ENCODE measurements at places on chromosomes 1 and 21.
A peak's percentile ranks its signal among the peaks of the same experiment; 100 is the strongest.

DNA sequence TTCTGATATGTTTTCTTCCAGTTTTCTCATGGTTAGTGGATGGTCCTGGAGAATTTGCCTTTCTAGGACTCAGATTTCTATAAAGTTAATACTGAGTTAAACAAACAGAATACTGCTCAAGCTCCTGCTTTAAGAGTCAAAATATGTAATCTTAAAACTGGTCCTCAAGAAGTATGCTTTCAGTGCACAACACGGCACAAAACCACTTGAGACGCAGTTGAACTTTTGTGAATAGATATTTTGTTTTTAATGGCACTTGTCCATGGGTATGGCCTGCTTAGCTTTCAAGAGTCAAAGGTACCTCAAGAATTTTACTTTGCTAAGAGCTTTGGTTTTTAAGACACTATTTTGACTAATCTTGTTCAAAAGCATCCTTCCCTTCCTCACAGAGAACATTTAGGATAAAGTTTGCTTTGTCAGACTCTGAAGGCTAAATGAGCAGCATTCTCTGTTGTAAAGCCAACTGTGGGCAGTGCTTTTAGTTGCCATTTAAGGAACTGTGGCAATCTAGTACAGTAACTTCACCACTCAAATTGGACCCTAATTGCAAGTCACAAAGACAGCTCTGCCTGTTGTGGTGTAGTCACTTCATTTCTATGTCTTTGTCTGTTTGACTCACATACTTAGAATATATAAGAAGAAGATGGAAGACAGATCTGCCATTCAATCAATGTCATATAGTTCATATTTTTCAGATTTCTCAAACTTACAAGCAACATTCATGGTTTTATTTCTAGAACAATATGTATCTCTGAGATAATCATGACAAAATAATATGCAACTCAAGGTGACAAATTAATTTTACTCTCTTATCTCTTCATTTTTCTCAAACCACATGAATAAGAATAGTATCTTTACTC is 28.8 kb downstream of the SAMD13 start:
- DNase-seq, result no peak

DNA sequence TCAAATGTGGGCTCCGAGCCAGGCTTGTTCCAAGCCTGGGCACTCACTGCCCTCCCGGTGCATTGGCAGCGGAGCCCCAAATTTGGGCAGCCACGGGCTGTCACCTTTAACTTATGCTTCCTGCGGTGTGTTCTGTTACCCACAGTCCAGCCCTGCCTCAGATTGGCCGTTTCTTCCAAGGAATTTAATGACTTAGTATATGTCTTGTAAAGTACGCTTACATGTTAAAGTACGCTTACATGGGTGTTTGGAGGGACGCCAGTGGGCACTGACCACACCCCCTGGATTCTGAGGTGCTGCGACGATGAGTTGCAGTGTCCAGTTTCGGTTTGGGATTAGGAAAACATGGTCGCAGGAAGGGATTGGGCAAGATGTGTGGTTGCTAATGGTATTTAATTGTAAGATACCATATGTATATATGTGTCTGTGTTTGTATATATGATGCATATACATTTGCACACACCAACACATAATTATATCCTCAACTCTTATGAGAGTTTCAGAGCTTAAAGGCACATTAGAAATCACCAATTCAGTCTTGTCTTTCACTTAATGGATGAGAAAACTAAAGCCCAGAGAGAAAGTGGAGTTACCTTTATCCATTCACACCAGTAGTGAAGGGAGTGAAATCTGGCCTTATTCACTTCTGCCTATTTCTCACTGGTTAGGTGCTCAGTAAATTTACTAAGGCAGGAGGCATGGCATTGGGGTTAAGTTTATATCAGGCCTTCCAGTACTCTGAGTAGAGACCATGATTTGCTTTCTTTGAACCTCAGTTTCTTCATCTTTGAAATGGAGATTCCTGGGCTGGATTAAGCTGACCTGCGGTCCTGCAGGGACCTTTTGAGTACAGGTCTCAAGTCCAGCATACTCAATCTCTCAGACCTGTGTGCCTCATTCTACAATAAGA is 1.0 kb downstream of the SMYD2 start:
- peak; percentile 65 for DNase-seq

GRCh38 chr1:178411756-178412399 is 84.9 kb downstream of the CLEC20A start:
- no peak for DNase-seq

GRCh38 chr1:233815865-233816264 is 88.6 kb upstream of the SLC35F3 start:
- DNase-seq, result no peak

DNA sequence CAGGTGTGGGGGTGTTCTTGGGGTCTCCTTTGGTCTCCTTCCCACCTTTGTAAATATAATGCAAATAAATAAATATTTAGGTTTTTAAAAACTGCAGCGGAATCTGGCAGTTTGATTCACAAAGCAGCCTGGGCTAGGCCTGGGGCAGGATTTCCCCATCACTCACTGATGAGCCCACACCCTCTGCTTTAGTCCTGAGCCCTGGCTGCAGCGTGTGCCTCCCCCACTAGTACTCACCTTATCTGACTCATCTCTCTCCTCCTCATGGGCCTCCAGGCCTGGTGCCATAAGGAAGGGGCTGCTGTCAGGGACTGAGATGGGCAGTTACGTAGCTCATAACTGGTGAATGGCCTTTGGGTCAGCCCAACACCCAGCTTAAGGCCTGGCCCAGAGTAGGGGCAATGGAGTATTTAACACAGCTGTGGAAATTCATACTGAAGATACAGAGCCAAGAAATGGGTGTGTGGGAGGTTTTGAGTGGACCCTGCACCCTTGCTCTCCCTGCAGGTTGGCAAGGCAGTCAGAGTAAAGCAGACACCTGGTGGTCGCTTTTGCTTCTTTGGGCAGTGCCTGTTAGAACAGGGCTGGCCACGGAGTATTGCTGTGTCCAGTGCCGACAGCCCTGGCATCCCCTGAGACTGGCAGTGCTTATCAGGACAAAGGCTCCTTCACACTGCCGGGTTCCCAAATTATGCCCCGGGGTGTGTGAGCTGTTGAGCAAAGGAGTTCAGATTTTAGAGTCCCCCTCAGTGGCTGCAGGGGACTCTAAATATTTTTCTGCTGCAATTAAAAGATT is 39.7 kb downstream of the AZIN2 start:
- no peak for DNase-seq

- no peak for DNase-seq
Observed at GRCh38 chr1:211947396-211948295, 87.7 kb downstream of the INTS7 start.

DNA sequence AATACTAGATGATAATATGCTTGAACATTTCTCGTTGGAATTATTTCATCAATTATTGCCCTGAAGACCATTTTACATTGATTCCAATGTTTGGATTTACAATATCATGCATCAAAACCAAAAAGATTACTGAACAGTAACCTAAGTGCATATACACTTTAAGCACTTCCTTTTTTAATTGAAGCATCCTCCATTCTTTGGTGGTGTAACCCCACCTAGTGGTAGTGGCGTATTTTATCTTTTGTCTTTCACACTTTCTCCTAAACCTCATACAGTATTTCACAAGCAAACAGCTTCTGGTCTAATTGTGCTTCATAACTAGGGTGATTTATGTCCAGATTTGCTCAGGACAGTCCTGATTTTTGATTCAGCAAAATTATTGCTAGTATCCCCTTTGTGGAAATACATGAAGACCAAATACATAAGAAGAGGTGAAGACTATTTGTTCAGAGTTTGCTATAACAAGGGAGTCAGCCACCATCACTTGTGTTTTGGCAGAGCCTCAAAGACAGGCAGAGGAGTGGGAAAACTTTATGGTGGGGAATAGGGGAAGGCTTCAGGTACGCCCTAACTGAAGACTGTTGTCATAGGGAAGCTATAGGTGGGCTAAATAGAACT is 3.4 kb upstream of the NVL start:
- DNase-seq, result peak; percentile 88

DNA sequence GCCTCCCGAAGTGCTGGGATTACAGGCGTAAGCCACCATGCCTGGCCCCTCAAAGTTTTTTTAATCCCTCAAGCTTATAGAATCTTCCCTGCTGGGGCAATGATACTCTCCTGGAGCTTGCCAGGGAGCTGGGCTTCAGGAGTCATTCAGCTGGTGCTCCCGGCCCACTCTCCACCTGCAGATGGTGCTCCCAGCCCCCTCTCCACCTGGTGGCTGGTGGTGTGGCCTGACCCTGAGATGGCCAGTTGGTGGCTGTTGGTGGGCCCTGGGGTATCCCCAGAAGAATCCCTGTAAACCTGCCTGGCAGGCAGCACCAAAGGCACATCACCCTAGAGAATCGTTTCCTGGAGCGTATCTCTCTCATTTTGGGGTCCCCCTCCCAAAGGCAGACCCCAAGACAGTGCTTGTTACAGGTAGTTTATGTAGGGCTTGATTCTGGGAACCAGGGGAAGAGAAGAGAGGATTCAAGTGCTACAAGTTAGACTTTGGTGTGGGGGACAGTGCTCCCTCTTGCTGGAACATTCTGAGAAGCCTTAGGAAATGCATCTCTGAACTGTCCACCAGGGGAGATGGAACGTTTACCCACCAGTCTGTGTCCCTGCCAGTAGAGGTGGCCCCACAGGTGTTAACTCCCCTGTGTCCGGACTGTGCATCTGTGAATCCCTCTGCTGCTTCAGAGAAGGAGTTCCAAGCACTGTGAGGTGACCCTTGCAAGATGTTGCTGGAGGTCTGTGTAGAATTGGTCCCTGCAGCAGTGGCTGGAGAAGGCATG is 29.1 kb upstream of the ACTL8 start:
- DNase-seq, result no peak

DNA sequence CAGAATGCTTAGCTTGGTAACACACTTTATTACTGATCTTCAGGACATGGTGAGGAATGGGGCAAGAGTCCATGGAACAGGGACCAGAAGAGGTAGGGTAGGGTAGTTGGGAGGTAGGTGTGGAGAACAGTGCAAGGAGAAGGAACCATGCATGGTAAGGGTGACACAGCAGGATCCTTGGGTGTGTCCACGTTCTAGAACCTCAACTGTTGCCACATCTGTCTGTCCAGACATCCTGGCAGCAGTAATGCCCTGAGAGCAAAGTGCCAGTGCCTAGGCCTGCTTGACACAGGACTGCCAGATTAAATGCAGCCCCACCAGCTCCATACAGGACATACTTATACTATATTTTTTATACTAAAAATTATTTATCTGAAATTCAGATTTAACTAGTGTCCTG is 13.9 kb downstream of the DMAP1 start:
- DNase-seq, result peak; percentile 87

DNA sequence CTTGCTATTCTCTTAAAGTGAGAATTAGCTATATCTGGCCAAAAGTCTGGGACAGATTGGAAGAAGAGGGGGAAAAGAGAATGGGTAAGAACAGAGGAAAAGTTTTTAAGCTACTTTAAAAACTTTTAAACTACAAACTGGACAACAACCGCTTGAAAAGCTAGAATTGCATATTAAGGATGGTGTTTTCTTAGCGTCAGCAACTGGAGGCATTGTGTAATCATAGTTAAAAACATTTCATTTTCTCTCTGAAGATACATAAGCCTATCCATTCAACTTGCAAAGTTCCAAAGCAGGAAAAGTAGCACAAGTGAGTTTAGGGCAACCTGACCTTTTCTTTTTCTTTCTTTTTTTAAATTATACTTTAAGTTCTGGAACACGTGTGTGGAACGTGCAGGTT is 10.9 kb downstream of the PBX1 start:
- DNase-seq, result no peak

- peak; percentile 8 for DNase-seq
Observed at GRCh38 chr1:63124666-63125191, 197.6 kb upstream of the FOXD3 start.

- peak; percentile 61 for DNase-seq
Observed at GRCh38 chr1:197356723-197357533, 88.9 kb downstream of the CRB1 start.

DNA sequence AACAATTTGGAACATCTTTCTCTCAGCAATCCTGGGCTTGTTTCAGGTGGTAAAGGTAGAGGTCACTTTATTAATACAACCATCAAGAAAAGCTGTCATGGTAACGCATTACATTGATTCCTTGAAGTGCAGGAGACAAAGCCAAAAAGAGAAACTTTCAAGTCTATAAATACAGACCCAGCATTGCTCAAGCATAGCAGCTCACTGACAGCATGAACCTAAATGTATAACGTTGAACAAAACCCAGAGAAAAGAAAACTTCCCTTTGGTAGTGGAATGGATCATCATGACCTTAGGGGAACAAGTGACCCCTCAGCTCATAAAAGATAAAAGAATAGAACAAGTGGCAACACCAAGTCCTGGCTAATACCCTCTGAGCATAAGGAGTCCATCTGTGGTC is 332.2 kb downstream of the NTNG1 start:
- DNase-seq, result no peak

DNA sequence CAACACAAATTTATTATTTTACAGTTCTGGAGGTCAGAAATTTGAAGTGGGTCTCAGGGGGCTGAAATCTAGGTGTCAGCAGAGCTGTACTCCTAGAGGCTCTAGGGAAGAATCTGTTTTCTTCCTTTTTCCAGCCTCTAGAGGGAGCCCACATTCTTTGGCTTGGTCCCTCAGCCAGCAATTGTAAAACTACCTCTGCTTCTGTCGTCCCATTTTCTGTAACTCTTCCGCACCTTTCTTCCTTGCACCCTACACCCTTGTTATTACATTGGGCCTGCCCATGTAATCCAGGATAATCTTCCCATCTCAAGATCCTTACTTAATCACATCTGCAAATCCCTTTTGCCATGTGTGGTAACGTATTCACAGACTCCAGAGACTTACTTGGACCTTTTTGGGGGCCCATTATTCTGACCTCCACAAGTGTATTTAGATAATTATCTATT is 24.8 kb upstream of the THEM4 start:
- DNase-seq, result peak; percentile 88

- DNase-seq, result no peak
Observed at GRCh38 chr21:33124889-33125288, 54.9 kb downstream of the OLIG1 start.

- DNase-seq, result no peak
Observed at GRCh38 chr1:4452701-4453100, 201.7 kb upstream of the AJAP1 start.
